ENCODE measurements at places on chromosomes 5 and 9.

DNA sequence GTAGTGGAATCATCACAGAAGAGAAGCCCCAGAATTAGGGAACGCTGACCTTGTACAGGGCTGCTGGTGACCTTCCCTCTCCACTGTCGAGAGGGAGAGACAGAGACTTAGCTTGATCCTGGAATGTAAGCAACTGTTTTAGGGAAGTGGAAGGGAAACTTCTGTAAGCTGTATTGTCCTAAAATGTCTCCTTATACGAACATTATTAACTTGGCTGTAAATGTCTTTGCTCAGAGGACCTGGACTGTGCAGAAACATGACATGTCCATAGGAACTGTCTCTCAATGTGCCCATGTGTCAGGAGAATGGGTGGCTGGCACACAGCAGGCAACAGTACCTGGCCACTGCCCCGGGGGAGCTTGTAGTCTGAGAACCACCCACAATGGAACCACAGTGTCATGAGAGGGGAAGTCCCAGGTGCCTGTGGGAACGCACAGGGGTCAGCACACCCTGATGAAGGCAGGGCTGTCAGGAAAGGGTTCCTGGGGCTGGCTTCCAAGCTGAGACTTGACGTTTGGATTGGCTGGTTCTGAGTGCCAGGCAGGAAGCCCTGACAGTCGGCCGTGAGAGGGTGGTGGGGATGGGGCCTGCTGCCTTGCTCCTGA lies 34.0 kb downstream of the DAP start:
- no peak for DNase-seq

DNA sequence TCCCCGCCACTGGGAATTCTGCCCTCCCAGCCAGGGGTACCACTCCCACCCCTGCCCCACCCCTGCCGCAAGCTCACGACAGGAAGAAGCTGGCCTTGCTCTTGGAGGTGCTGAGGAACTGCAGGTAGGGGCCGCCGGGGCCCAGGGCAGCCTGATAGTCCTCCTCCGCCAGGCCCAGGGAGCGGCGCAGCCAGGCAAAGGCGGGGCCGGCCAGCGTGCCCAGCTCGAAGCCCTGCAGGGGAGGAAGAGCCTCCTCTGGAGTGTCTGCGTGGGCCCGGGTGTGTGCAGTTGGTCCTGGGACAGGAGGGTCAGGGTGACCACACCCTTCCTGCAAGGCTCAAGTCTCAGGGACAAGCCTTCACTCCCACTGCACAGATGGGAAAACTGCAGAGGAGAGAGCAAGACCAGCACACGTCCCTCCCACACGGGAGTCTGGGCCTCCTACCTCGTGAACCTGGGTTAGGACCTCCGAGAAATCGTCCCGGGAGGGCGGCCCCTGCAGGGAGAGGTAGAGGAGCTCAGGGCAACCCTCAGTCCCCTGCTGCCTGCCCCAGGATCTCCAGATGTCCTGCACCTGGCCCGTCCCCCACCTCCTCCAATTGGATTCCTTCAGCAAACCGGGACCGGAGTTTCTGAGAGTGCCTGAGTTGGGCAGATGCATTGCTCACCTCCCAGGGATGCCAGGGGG lies 2.4 kb downstream of the PIP5KL1 start:
- no peak for DNase-seq

- DNase-seq: no peak
These were observed 555.1 kb upstream of the CTNND2 start for GRCh38 chr5:12459326-12459725.

GRCh38 chr5:150846654-150847333 lies 473 bp downstream of the IRGM start:
- DNase-seq: peak; percentile 79

DNA sequence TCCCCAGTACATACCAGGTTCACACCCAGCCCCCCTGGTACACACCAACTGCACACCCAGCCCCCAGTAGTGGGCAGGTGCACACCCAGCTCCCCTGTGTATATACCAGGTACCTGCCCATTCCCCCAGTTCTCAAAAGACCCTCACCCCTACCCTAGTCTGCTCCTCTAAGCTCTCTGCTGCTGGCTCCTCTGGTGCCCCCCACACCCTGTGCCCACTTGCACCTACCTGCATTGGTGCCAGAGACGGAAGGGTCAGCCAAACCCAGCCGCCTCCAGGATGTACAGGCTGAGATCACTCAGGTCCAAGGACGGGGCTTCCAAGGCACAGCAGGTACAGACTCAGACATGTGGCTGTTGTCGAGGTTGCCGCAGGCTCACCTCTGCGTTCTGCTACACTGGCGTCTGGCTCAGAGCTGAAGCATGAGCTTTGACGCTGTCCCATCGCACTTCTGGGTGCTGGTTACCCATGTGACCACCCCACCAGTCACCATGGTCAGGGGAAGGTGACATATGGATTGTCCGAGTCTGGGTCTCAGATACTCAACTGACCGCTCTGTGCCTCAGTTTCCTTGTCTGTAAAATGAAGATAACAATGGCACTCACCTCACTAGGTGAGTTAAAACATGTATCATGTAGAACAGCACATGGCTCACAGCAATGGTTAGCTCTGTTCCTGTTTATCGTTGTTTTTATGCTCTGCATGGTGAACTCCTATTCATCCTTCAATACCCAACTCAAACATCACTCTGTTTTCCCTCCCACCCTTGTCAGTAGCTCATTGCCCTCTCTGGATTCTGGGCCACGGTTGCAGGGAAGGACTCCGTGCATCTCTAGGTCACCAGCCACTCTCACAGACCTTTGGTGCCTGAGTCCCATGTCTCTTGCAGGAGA lies 45.3 kb upstream of the SUSD3 start:
- DNase-seq: no peak

DNA sequence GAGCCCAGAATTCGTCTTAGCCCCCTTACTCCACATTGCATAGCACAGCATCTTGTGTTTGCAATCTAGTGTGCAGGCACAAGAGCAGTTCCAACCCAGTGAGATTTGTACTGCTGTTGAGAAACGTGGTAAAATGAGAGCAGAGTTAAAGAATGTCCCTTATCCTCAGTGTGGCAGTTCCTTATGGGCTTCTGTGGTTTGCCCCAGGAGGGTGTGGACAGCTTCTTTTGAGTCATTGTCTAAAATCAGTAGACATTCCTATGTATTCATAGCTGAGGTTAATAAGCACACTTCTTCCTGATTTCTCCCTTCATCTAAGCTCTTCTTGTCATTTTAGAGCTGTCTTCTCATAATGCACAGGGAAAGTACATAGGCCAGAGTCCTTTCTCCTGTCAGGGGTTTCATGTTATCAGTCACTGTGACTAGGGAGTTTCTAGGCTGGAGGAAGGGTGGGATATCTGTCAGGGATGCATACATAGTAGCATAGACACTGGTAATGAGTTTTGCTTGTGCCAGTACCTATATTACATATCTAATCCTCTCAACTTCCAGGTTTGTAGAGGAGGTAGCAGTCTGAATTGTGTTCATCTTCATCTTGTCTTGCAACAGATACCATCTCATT lies 2.0 kb upstream of the CAVIN4 start:
- DNase-seq: no peak

DNA sequence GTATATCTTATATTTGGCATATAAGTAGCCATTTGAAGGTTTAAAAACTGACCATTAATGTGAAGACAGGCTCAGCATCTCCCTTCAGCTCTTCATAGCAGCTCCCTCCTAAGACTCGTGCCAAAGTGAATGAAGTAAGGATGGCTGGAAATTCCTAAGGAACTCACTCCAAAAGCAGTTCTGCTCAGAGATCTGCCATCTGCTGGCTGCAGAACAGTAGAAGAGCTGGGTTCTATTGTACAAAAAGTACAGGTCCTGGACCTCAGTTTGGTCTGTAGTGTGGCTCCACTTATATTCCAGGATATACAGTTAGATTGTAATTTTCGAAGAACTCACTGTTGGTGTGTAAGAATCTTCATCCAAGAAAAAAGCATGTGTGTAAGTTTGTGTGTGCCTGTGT lies 104.9 kb upstream of the RUSC2 start:
- no peak for DNase-seq

DNA sequence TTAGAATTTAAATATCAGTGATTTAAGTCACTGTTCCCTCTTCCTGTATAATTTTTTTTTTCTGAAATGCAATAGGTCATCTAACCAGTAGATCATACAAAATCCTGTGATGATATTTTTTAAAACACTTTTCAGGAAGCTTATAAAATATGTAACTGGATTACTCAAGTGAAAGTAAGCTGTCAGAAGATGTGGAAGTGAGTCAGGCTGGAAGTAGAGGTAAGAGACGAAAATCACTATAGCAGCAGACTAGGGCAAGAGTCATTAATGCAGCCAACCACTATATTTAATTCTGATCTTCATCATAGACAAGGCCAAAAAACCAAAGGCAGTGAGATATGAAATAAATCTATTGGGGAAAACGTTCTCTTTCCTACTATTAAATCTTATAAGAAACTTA lies 65.7 kb upstream of the C6 start:
- DNase-seq: no peak

DNA sequence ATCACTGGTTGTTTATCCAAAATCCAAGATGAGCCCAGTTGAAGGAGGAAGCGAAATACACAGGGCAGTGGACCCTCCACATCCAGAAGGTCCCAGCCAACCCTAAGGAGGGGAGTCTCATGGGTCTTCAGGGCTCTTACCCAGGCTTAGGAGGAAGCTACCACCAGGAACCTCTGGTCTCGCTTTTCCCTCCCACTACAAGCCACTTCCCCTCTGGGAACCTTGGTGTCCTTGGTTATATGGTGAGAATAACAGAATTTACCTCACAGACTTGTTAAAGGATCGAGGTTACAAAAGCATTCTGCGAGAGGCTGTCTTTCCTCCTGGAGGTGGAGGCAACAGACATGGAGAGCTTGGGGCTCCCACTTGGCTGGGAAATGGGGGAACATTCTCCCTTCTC lies 3.4 kb downstream of the HIGD2A start:
- no peak for DNase-seq

DNA sequence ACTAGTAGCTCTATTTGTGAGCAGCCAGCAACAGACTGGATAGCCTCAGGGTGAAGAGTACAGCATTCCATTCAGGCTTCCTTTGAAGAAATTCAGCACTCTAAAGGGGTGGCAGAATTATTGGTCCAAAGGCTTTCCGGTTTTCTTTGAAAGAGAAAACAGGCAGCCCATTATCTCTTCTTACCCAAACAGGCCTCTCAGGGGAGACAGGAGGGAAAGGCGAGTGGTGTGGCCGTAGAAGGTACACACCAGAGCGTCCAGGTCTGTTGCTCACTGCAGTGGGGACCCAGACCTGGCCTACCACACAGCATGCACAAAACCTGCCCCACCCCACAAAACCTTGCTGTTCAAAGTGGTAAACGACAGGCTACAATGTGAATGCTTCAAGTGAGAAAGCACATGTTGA lies 83.3 kb downstream of the ZNF608 start:
- DNase-seq: no peak

GRCh38 chr5:159310511-159310910 lies 19.8 kb downstream of the IL12B start:
- peak; percentile 19 for DNase-seq

DNA sequence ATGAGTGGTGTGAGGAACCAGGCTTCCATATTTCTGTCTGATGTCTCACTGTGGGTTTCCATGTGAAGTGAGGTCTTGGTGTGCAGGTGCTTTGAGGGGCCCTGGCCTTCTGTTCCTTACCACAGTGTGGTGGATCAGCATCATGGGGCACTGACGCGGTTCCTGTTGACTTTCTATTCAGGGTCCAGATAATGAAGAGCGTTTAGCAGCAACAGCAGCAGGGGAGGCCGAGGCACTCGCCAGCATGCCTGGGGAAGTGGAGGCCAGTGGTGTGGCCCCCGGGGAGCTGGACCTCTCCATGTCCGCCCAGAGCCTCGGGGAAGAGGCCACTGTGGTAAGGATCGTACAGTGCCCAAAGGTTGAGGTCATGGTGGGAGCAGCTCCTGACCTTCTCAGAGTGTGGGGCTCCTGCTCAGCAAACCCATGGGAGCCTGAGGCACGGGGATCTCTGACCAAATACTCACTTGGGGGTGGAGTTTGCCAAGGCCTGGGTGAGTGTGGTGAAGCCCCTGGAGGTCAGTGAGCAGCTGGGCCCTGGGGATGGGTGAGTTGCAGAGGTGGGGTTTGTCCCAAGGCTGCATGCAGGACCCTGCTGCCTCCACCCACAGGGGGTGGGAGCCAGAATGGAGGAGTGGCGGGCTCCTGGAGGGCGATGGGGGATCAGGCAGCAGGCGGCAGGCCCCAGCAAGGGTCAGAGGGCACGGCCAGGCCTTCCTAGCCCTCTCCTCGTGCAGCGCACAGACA lies 61.2 kb downstream of the COL15A1 start:
- no peak for DNase-seq

GRCh38 chr9:105431424-105432246 lies 16.2 kb upstream of the FSD1L start:
- DNase-seq: no peak

DNA sequence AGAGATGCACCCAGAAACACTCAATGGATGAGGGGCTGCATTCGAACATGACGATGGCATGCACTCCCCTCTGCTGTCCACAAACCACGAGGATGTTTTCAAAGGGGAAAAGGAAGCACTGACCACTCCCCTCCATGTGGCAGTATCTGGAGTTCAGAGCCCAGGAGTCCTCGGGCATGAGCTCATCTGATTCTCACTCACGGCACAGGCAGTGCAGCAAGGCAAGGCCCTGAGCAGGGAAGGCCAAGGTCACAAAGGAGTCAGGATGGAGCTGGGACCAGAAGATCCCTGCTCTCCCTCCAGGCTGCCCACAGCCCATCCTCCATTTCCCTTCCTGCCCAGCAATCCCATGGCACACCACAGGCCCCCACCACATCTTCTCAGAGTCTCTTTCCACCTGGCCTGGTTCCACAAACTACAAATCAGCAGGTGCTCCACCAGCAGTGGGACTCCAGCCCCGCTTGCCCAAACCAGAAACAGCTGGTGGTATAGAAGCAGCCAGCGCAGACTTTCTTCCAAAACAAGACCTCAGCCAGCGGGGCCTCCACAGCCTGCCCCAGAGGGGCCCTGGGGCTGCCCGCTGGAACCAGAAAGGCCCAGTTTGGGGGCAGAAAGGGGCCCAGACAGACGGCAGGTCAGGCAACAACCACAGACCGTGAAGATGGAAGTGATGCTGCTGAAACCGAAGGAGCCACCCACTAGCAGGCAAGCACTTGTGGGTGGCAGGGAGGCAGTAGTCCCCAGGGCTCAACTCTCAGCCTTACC lies 12.2 kb downstream of the TNIP1 start:
- no peak for DNase-seq

Measured in CD4-positive, alpha-beta T cell treated with Interleukin-6 at 100 ng/mL for 8 hours (primary cell).